ENCODE measurements at places on chromosomes 11 and 22.

- DNase-seq = peak; percentile 63
Observed at GRCh38 chr22:42313804-42314581, 43.5 kb upstream of the TCF20 start.

- DNase-seq = no peak
Observed at GRCh38 chr11:7906481-7906880, 24.6 kb downstream of the OR10A6 start.

DNA sequence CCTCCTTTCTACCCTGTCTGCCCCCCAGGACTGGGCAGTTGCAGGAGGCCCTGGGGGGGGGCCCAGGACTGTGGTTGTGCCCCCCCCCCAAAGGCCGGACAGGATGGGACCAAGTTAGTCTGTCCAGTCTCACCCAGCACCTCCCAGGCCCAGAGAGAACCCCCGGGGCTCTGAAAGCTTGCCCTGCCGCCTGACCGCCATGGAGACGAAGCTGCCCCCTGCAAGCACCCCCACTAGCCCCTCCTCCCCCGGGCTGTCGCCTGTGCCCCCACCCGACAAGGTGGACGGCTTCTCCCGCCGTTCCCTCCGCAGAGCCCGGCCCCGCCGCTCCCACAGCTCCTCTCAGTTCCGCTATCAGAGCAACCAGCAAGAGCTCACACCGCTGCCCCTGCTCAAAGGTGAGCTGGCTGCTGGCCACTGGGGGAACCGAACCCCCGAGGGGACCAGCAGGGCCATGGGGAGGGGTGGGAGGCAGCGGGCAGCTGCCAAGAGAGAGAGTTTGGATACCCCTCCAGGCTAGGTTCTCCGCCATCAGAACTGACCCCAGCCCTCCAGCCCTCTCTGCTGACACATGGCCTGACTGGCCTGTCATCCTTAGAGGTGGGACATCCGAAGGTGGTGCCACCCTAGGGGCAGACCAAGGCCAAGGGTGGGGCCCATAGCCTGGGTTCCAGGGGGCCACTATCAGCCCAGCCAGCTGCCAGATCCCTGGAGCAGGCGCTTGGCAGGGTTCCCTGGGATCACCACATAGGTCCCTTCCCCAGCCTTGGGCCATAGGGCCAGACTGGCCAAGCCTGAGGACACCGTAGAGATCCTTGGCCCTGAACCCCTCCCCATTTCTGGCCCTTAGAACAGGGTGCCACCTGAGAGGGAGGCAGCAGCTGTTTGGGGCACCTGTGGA lies 1.3 kb downstream of the PPP2R5B start:
- DNase-seq = no peak

GRCh38 chr22:29136782-29137700 lies 64.2 kb downstream of the KREMEN1 start:
- no peak for DNase-seq

DNA sequence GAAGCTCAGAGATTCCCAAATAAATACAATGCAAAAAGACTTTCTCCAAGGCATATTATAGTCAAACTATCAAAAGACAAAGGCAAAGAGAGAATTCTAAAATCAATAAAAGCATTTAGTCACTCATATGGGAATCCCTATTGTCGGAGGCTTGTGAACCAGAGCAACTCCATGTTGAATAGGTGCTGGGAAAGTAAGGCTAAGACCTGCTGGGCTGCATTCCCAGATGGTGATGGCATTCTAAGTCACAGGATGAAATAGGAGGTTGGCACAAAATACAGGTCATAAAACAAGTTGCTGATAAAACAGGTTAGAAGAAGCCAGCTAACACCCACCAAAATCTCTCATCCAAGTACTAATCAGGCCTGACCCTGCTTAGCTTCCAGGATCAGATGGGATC lies 84.5 kb downstream of the JRKL start:
- no peak for DNase-seq

GRCh38 chr11:86370922-86371594 lies 3.6 kb upstream of the CCDC81 start:
- no peak for DNase-seq

GRCh38 chr11:102926517-102926916 lies 29.0 kb downstream of the MMP13 start:
- no peak for DNase-seq

All from iPS DF 6.9 (cell line).